ENCODE measurements at places on chromosomes 1 and 21. TPM values are rescaled to one million over a fixed set of nuclear protein-coding genes. Genes with fewer than 3 reads are reported as not detected.
A peak's percentile ranks its signal among the peaks of the same experiment; 100 is the strongest.

Gene TEDDM1
- total RNA-seq: not detected

DNA sequence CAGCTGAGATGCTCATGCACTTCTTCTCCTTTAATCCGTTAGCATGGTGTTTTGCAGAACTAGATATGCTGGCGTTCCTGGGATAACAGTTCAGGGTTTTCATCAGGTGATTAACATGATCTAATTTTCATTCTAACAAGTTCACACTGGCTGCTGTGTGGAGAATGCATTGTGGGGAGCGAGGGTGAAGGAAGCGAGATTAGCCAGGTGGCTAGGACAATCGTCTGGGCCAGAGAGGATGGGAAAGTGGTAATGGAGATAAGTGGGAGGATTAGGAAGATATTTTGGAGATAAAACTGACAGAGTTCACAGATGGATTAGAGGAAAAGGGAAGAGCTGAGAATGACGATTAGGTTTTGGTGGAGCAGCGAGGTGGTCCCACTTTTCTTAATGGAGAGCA, 138.1 kb upstream of the MAGI3 start:
- no peak overlapping the region for H3K27ac ChIP-seq
- no peak for DNase-seq
- no peak overlapping the region for H3K4me3 ChIP-seq
- H3K4me1 ChIP-seq: no peaks in the 10 kb centered on the region

GRCh38 chr1:245686446-245687030, 531.8 kb downstream of the KIF26B start:
- DNase-seq: no peak
- H3K4me3 ChIP-seq: no peak overlapping the region
- no peaks in the 10 kb centered on the region for H3K36me3 ChIP-seq
- H3K27ac ChIP-seq: no peak overlapping the region
- H3K27me3 ChIP-seq: no peaks in the 10 kb centered on the region
- H3K4me1 ChIP-seq: no peaks in the 10 kb centered on the region

Gene MASP2
- 0.31 TPM for total RNA-seq

Gene GPR52
- total RNA-seq: 15.3 TPM

DNA sequence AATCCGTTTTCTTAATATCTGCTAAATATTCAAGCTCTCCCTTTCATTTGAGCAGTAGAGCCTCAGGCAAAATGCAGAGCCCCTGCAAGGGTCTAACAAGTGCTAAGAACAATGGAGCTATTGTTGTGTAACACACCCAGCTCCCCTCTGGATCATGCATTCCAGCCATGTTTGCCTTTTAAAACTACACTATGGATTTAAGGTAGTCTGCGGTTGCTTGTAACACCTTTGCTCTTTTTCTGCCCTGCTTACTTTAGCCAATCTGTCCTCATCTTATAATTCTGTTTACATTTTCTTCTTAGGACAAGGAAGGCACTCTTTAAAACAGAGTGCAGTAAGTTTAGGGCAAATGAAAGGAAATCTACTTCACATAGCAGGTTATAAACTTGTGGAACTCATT, 60.0 kb upstream of the C1orf105 start:
- DNase-seq: no peak
- H3K4me1 ChIP-seq: peaks cover 37% of the 10 kb centered on the region
- H3K27ac ChIP-seq: peak overlapping the region; percentile 42
- no peaks in the 10 kb centered on the region for H3K27me3 ChIP-seq

GRCh38 chr1:43267291-43267805, 2.4 kb upstream of the TMEM125 start:
- H3K27me3 ChIP-seq: peaks cover 18% of the 10 kb centered on the region
- DNase-seq: no peak
- no peak overlapping the region for H3K4me3 ChIP-seq
- H3K27ac ChIP-seq: no peak overlapping the region
- peaks cover 18% of the 10 kb centered on the region for H3K4me1 ChIP-seq

Gene MYOCOS
- 0.17 TPM for total RNA-seq

Gene AUNIP
- 15.1 TPM for total RNA-seq

DNA sequence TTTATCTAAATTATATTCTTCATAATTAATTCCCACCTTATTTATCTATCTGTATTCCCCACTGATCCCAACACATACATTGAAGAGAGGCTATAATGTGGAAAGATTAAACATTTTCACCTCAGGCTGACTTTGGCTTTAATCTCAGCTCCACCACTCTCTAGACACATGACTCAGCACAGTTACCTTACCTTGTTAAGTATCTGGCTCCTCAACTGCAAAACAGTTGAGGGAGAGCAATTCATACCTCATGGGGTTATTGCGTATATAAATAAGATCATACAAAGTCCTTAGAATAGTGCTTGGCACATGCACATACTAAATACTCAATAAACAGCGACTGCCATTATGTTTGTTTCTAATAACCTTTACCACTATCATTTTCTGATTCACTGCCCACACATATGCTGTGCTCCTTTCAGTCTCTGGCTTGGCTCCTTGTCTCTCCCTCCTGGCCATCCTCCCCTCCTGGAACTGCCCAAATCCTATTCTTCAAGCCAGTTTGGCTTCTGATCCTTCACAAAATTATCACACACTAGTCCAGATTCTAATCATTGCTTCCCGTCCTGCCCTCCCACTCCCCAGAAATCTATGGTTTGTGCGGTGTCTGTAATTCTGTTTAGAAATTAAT, 50.1 kb downstream of the BCL9 start:
- H3K4me3 ChIP-seq: no peak overlapping the region
- H3K36me3 ChIP-seq: no peaks in the 10 kb centered on the region
- H3K27me3 ChIP-seq: peaks cover 28% of the 10 kb centered on the region
- H3K27ac ChIP-seq: no peak overlapping the region

DNA sequence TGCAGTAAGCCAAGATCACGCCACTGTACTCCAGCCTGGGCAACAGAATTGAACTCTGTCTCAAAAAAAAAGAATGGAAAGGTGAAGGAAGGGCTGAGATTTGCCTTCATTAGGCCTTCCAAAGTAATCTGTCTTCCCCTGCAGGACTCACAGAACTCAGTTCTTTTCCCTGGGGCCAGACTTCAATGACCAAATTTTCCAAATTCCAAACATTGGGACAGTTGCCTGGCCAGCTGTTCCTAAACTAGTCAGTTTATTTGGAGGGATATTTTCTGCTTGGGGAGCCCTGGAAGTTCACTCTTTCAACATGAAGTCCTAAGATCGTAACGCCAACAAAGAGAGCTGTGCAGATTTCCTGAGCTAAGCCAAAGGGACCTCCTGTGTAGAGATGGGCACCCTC, 5.4 kb upstream of the DEDD start:
- H3K4me1 ChIP-seq: peaks cover 5% of the 10 kb centered on the region
- DNase-seq: no peak
- H3K36me3 ChIP-seq: no peaks in the 10 kb centered on the region
- H3K4me3 ChIP-seq: no peak overlapping the region
- no peaks in the 10 kb centered on the region for H3K27me3 ChIP-seq

GRCh38 chr1:170271430-170272161, 125.8 kb downstream of the NTMT2 start:
- peaks cover 2% of the 10 kb centered on the region for H3K36me3 ChIP-seq
- H3K27ac ChIP-seq: no peak overlapping the region
- peaks cover 17% of the 10 kb centered on the region for H3K27me3 ChIP-seq
- no peak overlapping the region for H3K4me3 ChIP-seq
- no peak for DNase-seq
- no peaks in the 10 kb centered on the region for H3K4me1 ChIP-seq

Gene CD84
- total RNA-seq: 3.8 TPM

DNA sequence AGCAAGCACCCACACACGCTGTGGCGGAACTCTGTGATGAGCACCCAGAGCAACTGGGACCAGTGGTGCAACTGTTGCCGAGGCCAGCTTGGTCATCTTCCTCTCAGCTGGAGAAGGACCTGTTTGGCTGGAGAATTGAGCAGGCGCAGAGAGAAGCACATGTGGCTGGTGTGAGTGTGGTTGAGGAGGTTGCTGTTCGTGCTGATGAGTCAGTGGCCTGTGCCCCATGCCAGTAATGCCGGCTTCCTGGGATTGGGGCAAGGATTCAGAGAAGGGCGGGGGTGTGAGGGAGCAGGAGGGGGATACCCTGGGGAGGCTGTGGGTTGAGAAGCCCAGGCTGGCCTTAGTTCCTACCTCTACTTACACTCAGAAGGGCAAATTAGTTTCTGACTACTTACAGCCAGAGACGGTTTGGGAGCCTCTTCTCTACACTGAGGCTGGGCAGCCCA, 57.5 kb upstream of the EPS8L3 start:
- peak overlapping the region; percentile 86 for H3K27ac ChIP-seq
- H3K27me3 ChIP-seq: peaks cover 10% of the 10 kb centered on the region
- no peaks in the 10 kb centered on the region for H3K36me3 ChIP-seq
- peak overlapping the region; percentile 58 for H3K4me3 ChIP-seq
- peaks cover 20% of the 10 kb centered on the region for H3K4me1 ChIP-seq
- no peak for DNase-seq

DNA sequence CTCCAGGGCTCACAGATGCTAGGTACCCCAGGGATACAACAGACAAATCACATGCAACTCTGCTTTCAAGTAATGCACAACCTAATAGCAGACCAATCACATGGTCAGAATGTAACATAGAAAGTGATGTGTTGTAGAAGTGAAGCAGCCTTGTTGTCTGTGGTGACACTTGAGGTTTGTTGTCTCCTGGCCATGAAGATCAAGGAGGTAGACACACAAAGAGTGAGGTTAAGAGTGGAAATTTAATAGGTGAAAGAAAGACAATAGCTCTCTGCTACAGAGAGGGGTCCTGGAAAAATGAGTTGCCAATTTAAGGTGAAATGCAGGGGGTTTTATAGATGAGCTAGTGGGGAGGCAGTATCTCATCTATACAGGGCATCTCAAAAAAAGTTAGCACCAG, 2.5 kb upstream of the TMEM9 start:
- peaks cover 14% of the 10 kb centered on the region for H3K4me1 ChIP-seq
- H3K27ac ChIP-seq: no peak overlapping the region
- peaks cover 15% of the 10 kb centered on the region for H3K27me3 ChIP-seq

Data from natural killer cell treated with Interleukin-12 subunit alpha and Interleukin-12 subunit beta and Interleukin-15 and Interleukin-18, amount 100 ng/mL, for 72 hours (primary cell).